Stomach (tissue), 19 donors: ENCODE measurements at places on chromosomes 2 and 18. TPM values are rescaled to one million over a fixed set of nuclear protein-coding genes. Genes with fewer than 3 reads are reported as not detected.
A peak's percentile ranks its signal among the peaks of the same experiment; 100 is the strongest.

DNA sequence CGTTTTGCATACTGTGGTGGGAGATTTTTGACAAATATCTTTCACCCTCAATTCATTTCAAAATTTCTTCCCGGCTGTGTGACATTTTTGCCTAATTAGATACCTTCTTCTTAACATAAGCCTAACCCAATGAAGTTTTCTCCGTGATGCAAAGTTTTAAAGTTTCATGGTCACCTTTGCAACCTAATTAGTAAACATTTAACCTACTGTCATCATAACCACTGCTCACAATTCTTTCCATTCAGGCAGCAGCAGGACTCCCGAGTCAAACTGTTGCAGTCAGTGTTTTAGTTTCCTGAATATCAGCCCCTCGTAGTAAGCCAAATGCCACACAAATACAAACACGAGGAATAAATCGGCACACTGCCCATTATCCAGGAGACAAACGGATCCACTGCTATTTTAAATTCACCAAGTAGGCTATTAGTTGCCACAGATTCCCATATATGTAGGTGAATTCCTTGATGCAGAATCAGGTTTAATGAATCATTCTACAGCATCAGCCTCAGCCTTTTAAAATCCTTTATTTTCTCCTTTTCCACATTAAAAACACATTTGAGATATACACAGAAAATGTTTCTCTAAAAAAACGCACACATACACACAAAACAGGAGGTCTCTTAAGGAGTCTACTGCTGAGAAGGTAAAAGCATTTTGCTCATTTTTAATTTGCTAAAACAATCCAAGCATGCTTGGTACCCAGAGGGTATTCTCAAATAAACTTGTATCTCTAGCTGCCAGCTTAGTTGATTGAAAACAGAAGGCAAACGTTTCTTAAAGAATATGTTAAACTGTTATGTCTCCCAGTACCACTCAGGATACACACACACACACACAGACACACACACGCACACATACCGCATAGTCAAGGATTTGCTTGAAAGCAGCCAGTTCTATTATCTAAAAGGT is 106.5 kb upstream of the KCTD1 start:
- H3K4me3 ChIP-seq = peak overlapping the region; percentile 76
- peaks cover 3% of the 10 kb centered on the region for H3K27me3 ChIP-seq
- H3K27ac ChIP-seq = peak overlapping the region; percentile 80
- peaks cover 36% of the 10 kb centered on the region for H3K4me1 ChIP-seq

- no peaks in the 10 kb centered on the region for H3K27me3 ChIP-seq
- H3K4me3 ChIP-seq = no peak overlapping the region
- H3K27ac ChIP-seq = peak overlapping the region; percentile 93
- no peak for DNase-seq
Measured at GRCh38 chr18:12014086-12014485, 32.8 kb downstream of the IMPA2 start.

- no peak overlapping the region for H3K27ac ChIP-seq
- peaks cover 57% of the 10 kb centered on the region for H3K4me1 ChIP-seq
- peak; percentile 13 for DNase-seq
- no peaks in the 10 kb centered on the region for H3K36me3 ChIP-seq
- H3K4me3 ChIP-seq = peak overlapping the region; percentile 65
Measured at GRCh38 chr2:128319631-128320191, 1.0 kb upstream of the HS6ST1 start.

DNA sequence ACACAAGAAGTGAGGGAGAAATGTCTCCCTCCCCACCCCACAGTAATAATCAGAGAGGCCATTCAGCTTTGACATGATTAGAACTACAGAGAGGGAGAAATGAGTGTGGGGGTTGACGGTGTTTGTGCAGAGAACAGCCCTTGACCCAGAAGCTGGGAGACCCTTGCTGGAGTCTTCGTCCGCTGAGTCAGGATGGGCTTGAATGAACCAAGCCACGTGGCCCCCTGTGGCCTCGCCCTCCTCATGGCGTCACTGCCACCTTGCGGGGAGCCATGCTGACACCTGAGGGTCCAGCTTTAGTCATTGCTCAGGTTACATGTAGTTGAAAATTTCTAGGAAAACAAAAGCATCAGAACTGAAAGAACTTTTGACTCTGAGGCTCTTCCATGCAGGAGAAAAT is 101.2 kb downstream of the DGKD start:
- H3K27ac ChIP-seq = no peak overlapping the region
- no peaks in the 10 kb centered on the region for H3K27me3 ChIP-seq
- no peak for DNase-seq
- peaks cover 100% of the 10 kb centered on the region for H3K36me3 ChIP-seq

DNA sequence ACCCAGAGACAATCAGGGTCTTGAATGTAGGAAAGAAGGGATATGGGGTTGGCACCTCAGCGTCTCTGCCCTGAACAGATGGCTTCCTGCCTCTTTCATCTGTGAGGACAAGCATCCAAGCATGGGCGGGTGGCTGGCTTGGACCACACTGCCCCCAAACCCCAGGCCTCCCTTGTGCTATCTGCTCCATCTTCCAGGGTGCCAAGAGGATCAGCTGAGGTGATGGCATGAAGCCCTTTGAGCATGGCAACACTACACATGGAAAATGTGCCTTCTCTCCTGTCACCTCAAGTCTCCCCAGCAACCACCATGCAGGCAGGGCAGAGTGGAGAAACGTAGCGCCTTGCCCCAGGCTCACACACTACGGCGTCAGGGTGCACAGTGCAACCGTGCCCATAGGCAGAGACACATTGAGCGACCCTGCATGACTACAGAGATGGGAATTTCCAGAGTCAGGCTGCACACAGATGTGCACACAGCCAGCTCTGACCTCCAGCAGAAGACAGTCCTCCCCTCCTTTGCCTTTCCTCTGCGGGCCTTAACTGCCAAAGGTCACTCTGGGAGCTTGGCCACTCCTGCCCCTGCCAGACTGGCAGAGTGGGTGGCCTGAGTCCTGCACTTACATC is 1.5 kb downstream of the KCNIP3 start:
- no peak for DNase-seq
- H3K27me3 ChIP-seq = no peaks in the 10 kb centered on the region
- no peak overlapping the region for H3K4me3 ChIP-seq
- no peak overlapping the region for H3K27ac ChIP-seq
- no peaks in the 10 kb centered on the region for H3K4me1 ChIP-seq

DNA sequence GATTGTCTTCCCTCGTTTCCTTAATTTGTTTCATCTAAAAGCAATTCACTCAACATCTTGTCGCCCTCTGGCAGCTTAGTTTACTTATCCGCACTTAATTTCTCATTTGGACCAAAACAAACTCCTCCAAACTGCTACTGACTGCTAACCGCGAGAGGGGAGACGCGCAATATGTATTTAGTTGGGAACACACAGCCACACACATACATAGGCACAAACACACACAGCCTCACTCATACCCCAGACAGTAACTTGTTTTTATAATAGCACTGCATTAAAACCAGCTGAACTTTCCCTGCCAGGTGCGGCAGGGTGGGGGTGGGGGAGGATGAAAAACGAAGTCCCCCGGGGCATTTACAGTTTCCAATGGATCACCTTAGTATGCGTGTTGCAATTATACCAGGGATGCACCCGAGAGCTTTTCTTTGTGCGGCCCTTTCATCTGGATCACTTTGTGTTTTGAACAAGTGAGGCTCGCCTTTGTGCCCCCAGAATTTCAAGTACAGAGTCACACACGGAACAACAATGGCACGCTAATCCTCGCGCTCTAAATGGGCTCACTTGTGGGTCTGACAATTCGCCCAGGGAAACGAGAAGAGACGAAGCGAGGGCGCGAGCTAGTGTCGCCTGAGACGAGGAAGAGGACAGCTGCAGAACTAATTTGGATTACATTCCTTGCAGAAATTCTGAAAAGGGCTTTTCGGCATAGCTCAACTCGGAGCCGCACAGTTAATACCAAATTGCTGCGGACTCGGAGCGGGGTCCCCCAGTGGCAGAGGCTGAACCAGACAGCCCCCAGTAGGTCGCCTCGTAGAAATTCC is 2.4 kb downstream of the ERBB4 start:
- H3K36me3 ChIP-seq = no peaks in the 10 kb centered on the region
- DNase-seq = peak; percentile 16
- H3K27ac ChIP-seq = no peak overlapping the region
- H3K4me3 ChIP-seq = peak overlapping the region; percentile 63
- H3K27me3 ChIP-seq = no peaks in the 10 kb centered on the region

DNA sequence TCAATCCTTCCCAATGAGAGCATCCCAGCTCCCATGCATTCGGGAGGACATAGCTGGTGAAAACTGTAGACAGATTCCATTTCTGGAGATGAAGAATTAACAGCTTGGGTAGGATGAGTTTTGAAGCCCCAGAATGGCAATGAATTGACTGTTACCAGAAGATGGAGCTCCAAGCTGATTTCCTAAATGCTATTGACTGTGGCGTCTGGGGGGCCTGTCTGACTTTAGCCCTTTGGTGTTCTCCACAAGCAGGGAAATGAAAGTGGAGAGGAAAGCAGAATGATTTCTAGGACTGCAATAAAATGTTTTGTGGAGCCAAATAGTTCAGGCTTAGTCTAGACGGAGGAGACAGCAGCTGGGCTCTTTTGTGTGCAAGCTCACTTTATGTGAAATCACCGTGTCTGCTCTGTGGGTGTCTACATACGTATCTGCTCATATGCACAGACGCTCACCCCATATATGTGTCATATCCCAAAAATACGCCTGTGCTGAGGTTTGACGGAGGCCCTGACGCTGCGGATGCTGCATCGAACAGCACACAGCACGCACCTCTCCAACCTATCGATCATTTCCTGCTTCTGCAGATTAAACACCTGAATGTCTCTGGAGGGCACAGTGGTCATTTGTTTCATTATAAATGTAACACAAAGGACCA is 166.4 kb upstream of the PXDN start:
- no peak overlapping the region for H3K27ac ChIP-seq
- peaks cover 46% of the 10 kb centered on the region for H3K27me3 ChIP-seq
- no peak for DNase-seq
- H3K4me1 ChIP-seq = no peaks in the 10 kb centered on the region
- H3K36me3 ChIP-seq = no peaks in the 10 kb centered on the region

- H3K36me3 ChIP-seq = peaks cover 59% of the 10 kb centered on the region
- H3K4me3 ChIP-seq = peak overlapping the region; percentile 82
- H3K27me3 ChIP-seq = no peaks in the 10 kb centered on the region
- peak overlapping the region; percentile 98 for H3K27ac ChIP-seq
- peaks cover 57% of the 10 kb centered on the region for H3K4me1 ChIP-seq
Measured at GRCh38 chr2:219230059-219230540, 494 bp downstream of the ANKZF1 start.

- peak overlapping the region; percentile 86 for H3K4me3 ChIP-seq
- no peaks in the 10 kb centered on the region for H3K27me3 ChIP-seq
- H3K27ac ChIP-seq = peak overlapping the region; percentile 96
- DNase-seq = no peak
- no peaks in the 10 kb centered on the region for H3K36me3 ChIP-seq
Measured at GRCh38 chr2:147846412-147847081, 1.7 kb downstream of the ACVR2A start.

RNF144A gene
- polyA plus RNA-seq = 1.4 TPM
